HT-29 (cell line): ENCODE measurements at places on chromosomes 1 and 21.

DNA sequence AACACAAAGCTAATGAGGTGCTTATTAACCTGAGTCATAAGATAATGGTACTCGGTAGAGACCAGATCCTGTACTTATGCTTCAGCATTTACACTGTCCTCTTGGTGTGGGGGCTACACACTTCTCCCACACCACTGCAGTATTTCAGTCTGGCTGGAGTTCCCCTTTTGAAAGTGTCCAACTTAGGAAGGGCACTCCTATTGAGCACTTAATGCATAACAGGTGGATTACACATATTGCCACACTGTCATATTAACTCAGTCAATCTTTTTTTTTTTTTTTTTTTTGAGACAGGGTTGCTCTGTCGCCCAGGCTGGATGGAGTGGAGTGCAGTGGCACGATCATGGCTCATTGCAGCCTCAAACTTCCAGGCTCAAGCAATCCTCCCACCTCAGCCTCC lies 1.5 kb downstream of the GPATCH4 start:
- peak; percentile 26 for DNase-seq

DNA sequence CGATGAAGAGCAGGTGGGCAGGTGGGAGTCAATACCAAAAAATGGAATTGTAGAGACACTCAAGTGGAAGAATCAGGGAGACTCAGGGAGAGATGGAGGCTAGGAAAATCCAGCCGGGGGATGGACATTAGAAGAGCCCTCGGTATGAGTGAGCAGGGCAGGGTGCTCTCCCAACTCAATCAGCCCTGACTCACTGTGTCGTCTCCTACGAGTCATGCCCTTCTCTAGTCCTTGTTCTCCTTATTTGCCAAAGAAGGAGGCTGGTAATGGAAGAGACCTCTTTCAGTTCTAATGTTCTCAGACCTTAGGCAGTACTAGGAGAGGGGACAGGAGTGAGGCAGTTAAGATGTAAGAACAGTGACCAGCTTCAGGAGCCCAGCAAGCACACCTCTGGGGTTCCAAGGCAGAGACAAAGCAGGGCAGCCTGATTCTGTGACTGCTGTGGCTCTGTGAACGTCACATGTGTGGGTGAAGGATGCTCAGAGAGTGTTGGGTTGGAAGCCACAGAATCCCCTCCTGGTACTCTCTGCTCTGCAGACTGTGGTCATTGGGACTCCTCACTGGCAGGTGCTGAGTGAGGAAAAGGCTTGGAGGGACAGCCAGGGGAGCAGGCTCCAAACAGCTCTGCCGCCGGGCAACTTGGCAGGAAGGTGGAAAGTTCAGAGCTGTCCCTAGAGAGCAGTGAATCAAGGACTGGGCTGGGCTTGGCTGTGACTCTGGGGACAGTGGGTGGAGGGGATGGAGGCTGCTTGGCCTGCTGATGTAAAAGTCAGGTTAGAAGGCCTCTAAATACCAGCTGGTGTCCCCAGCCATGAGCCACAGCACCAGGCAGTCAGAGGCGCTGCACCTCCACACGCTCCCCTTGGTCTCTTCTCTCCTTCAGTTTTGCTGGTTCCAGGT lies 11.1 kb upstream of the GJA5 start:
- DNase-seq, result no peak

DNA sequence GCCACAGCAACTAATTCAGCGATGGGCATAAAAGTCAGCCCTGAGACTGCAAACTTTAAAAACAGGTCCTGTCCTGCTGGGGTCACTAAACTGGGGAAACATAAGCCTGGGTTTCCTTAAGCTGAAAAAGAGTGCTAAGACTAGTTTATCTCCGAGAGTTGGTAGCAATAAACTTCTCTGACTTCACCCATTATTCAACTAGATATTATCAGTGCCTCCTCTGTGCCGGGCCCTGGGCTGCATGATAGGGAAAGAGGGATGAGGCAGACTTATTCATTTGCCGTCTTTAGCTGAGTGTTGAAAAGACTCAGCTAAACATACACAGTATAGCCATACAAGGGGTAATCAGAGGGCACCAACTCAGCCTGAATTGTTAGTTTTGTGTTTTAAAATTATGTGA lies 33.0 kb downstream of the AK2 start:
- DNase-seq, result no peak

GRCh38 chr21:43209575-43210453 lies 41.0 kb downstream of the CRYAA start:
- peak; percentile 3 for DNase-seq

- no peak for DNase-seq
These were observed 96.6 kb downstream of the PTPN14 start for GRCh38 chr1:214454569-214455396.

DNA sequence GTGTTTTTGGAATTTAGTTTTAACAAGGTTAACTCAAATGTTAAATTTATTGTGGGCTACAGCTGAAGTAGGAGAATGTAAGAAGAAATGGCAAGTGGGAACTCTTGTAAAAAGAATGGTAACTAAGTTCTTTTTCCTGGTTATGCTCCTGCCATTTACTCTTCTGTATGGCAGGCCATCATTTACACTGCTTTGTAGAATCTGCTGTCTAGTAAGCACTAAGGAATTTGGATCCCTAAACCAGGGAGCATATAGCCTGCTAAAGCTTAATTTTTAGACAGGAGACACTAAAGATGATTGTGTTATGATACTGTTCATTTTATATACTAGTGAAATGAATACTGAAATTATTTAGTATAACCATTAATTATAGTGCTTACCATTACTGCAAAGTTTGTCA lies 85.3 kb downstream of the CAMTA1 start:
- no peak for DNase-seq

- DNase-seq, result peak; percentile 30
These were observed 78.8 kb upstream of the ABCD3 start for GRCh38 chr1:94339206-94339927.

DNA sequence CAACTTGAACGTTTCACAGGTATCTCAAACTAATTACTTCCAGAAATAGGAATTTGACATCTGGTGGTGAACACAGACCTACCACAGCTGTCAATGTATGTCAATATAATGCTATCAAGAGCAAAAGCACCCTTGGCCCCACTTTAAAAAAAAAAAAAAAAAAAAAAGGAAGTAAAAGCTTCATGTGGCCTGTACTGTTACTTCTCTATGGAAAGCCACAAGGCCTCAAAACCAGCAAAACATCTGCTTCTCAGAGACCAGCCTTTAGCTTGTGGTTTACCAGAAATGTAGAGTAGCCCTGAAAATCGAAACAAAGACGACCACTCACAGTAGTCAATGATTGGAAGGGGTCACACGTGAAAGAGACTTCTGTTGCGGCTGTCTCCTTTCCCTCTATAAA lies 109.6 kb downstream of the SLC45A1 start:
- no peak for DNase-seq
